Stimulated activated CD4-positive, alpha-beta T cell treated with anti-CD3 and anti-CD28 coated beads, TNF-alpha, amount 100 ng/mL, for 4 hours (primary cell): ENCODE measurements at places on chromosomes 16 and 17.

DNA sequence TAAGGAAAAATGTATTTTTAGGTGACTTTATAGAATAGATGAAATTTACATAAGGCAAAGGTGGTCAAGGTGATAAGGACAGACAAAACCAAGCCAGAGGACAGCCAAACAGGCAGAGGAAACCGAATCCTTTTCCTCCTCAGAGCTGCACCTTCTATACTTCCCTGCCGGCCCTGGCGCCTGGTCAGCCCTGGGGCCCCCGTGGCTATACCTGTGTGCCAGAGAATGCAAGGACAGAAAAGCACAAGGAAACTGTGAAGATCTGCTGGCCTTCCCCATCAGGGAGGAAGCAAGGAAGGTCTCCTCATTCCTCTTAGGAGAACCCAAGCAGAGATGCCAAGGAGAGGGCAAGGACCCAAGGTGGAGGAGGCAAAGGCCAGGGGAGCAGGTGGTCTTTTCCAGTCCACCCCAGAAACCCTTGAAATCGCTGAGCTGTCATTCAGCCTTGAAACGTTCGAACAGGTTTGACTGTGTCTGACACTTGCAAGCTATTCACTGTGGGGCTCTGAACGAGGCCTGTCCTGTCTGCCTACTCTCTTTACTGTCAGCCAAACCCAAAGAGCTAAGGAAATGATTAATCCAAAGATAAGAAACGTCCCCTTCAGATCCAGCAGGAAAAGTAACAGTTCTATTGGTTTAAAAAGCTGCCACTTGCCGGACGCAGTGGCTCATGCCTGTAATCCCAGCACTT is 114.4 kb downstream of the XYLT1 start:
- DNase-seq = no peak

- DNase-seq = no peak
These were observed 154.5 kb downstream of the PARN start for GRCh38 chr16:14475370-14476139.

DNA sequence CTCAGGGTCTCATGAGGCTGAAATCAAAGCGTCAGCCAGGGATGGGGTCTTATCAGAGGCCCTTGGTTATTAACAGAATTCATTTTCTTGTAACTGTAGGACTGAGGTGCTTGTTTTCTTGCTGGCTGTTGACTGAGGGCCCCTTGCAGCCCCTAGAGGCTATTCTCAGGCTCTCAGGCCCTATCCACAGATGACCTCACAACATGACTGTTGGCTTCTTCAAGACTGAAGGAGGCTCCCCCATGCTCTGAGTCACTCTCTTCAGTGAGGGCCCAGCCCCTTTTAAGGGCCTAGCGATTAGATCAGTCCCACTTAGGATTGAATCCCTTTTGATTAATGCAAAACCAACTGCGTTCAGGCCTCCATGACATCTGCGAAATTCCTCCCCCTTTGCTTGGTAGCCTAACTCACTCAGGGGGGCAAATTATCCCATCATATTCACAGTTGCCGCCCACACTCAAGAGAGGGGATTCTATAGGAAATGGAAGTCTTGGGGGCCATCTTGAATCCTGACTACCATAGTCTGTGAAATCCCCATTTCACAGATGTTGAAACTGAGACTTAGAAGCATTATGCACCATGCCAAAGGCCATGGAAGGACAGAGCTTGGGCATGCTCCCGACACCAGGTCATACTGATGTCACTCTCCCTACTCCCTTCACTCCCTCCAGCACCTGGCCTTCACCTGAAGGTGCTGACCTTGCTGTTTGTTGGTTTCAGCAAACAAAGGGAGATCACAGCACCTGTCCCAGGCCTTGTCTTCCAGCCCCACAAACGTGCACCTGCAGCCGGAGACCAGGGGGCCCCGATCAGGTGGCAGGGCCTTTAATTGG is 592.3 kb downstream of the MAF start:
- DNase-seq = no peak

GRCh38 chr16:88434746-88435145 is 18.3 kb upstream of the ZFPM1 start:
- no peak for DNase-seq

DNA sequence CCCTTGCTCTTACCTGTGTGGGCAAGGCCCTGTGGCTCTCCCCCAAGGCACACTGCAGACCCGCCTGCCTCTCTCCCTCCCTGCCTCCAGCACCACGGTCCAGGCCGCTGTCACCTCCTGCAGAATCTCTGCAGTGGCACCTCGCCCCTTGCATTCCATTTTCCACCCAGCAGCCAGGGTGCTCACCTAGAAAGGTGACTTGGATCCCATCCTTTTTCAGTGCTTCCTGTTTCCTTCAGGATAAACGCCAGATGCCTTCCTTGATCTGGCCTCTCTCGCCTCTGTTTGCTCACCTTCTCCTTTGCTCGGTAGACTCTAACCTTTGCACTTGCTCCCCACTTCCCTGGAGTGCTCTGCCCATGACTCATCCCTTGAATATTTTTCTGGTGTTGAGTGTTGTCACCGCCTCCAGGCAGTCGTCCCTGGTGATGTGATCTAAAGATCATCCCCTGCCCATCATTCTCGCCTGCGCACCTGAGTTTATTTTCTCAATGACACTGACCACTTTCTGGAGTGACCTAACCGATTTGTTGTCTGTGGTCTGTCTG is 79.2 kb upstream of the LGALS9 start:
- no peak for DNase-seq

GRCh38 chr16:85378145-85379040 is 234.7 kb upstream of the GSE1 start:
- DNase-seq = no peak

- no peak for DNase-seq
These were observed 21.4 kb downstream of the HIC1 start for GRCh38 chr17:2076087-2076984.

DNA sequence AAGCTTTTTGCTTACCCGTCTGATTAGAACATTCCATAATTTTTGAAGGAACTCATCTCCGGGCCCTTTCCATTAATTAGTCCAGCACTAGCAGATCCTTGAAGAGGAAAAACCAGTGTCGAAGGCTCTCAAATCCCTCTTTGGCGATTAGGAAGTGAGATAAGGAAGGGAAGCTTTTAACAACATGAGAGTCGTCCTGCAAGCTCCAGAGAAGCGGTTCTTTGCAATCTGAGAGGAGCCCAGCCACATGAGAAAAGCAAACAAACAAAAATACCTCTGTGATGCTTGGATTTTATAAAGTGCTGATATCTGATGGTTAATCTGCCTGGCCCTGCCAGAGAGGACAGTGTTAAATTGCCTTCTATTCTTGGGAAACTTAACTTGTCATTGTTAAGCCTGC is 339.8 kb upstream of the SALL1 start:
- DNase-seq = no peak

DNA sequence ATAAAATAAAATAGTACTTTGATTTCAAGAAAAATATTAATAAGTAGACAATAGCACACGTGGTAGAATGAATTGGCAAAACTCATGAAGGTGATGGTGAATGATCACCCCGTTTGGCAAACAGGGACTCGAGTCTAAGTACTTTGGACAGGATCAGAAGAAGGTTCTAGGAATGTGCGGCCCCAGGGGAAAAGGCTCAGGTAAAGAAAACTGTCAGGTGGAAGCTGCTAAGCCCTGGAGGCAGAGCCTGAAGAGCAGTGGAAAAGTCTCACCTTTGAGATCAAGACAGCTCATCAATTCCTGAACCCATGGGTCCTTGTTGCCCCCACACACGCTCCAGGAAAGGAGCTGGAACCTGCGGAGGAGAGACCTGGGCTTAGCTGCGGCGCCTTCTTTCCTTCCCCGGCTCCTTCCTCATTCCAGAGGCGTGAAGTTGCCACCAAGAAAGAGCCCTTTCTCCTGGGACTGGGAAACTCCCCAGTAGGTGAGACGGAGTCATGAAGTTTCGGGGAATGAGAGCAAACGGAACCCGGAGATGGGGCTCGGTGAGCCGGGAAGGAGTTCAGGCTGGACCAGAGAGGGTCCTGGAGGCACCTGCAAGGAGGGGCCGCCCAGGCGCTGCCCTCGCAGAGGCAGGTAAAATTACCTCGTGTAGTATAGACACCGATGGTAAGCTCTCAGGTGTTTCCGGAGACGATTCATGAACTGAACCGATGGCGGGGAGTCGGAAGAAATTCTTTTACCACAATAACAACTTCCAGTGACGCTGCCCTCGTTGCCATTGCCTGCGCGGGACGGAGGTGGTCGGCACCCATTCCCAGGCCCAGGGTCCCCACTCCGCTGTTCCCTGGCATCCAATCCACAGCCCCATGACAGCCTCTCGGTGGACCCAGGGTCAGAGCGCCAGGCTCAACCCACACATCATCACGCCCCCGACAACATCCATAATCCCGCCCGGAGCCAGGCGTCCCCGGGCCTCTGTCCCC is 1.2 kb upstream of the ZMYND15 start:
- no peak for DNase-seq

DNA sequence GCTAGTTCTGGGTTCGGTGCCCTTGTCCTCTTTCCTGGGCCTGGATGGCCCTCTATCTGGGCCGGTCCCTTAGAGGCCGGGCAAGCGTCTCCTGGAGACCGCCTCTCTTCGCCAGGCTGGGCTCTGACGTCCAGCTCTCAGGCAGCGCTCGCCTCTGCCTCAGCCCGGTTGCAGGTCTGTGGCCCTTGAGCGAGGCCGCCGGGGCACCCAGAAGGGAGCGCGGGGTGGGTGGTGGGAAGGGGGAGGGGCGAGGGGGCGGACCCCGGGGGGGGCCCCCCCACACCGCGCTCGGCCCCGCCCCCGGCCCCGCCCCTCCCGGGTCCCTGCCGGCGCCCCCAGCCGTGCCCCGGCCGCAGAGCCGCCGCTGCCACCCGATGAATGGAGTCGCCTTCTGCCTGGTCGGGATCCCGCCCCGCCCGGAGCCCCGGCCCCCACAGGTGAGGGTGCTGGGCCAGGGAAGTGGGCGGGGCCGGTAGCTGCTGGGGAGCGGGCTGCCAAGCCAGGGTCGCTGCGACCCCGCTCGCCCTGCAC is at the start of gene ARHGAP23:
Gene ARHGAP23 (plus strand): TSS at position 353 of the 531 bp plus-strand sequence. CDS start 22 bp downstream, at position 375.
- DNase-seq = peak; percentile 19

DNA sequence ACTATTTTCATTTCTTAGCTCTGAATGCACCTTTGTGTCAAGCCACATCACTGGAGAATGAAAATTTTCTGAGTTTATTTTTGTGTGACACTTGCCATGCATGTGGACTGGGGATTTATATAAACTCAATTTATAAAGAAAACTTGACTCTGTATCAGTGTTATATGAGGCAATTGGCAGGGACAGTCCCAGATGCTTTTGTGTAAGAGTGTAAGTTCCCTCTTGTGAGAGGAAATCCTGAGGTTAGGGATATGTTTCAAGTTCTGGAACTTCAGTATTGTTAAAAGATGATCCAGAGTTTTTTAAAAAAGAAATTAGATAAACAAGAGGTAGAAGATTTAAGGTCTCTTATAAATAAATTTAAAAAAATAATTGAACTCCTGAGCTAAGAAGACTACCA is 10.9 kb upstream of the CCL8 start:
- DNase-seq = no peak

GRCh38 chr17:63698886-63699637 is 863 bp downstream of the LIMD2 start:
- peak; percentile 56 for DNase-seq

DNA sequence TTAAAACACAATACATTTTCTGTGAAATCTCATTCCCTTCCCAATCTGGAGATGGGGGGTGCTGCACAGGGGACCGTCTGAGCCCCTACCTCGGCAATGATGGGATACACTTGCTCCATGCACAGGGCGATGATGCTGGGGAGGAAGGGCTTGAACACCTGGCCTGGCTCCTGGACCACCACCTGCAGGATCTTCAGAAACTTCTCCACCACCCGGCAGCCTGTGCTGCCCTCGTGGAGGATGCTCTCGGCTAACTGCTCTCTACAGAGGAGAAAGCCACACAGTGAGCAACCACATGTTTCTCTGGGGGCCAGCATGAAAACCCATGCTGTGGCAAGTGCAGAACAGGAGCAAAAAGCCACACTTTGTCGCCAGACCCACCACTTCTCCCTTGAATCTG is 42.4 kb upstream of the GSG1L start:
- no peak for DNase-seq

- DNase-seq = no peak
These were observed 295.7 kb upstream of the FOXF1 start for GRCh38 chr16:86214326-86215232.

DNA sequence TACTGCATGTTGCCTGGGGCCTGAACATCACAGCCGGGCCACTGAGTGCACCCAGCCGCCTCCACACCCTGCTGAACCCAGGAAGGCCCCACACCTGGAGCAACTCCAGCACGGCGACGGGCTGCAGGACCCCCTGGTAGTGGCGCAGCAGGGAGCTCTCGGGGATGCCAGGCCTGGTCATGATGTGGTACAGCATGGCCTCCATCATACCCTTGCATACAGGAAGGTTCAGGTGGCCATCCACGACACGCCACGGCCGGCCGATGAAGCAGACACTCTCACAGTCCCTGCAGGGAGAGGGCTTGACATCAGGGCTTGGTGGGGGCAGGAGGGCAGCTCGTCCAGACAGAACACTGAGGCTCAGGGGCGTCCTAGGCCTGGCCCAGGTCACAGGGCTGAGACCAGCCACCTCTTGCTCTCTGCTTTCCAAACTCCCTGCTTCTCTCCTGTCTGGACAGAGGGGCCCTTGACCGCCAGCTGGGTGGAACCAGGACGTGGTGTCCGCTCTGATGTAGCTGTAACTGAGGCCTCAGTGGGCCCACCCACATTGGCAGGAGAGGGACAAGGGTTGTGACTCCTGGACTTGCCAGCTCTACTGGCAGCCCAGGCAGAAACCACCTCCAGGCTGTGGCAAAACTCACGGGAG is 60.3 kb downstream of the IL21R start:
- no peak for DNase-seq
